ENCODE measurements at places on chromosomes 16 and 17. TPM values are rescaled to one million over a fixed set of nuclear protein-coding genes. Genes with fewer than 3 reads are reported as not detected.

IGF2BP1 gene
- not detected for polyA plus RNA-seq

NOG gene
- polyA plus RNA-seq: 23.4 TPM

IRX5 gene
- polyA plus RNA-seq: not detected

SDR42E1 gene
- polyA plus RNA-seq: 2.4 TPM

OR1A1 gene
- not detected for polyA plus RNA-seq

ACSM5 gene
- polyA plus RNA-seq: not detected

GGT6 gene
- polyA plus RNA-seq: not detected

Measured in naive thymus-derived CD8-positive, alpha-beta T cell (primary cell).